ENCODE measurements at places on chromosomes 13 and 19. TPM values are rescaled to one million over a fixed set of nuclear protein-coding genes. Genes with fewer than 3 reads are reported as not detected.

GRCh38 chr19:2841855-2842574, 740 bp downstream of the ZNF555 start:
- peaks cover 4% of the 10 kb centered on the region for H3K36me3 ChIP-seq
- peak overlapping the region; percentile 88 for H3K4me3 ChIP-seq
- no peak for DNase-seq
- no peaks in the 10 kb centered on the region for H3K27me3 ChIP-seq
- peaks cover 21% of the 10 kb centered on the region for H3K4me1 ChIP-seq

GRCh38 chr13:39655041-39655568, 357 bp upstream of the COG6 start:
- peak overlapping the region; percentile 64 for H3K27ac ChIP-seq
- no peaks in the 10 kb centered on the region for H3K27me3 ChIP-seq
- H3K4me1 ChIP-seq: peaks cover 12% of the 10 kb centered on the region
- peak overlapping the region; percentile 96 for H3K4me3 ChIP-seq

GRCh38 chr13:80477661-80478443, 136.9 kb upstream of the SPRY2 start:
- peaks cover 5% of the 10 kb centered on the region for H3K4me1 ChIP-seq
- H3K36me3 ChIP-seq: no peaks in the 10 kb centered on the region
- no peaks in the 10 kb centered on the region for H3K27me3 ChIP-seq
- no peak for DNase-seq

GRCh38 chr19:32936065-32936464, 35.7 kb downstream of the CEP89 start:
- no peak for DNase-seq
- peaks cover 4% of the 10 kb centered on the region for H3K36me3 ChIP-seq
- H3K4me3 ChIP-seq: no peak overlapping the region
- no peaks in the 10 kb centered on the region for H3K4me1 ChIP-seq

DNA sequence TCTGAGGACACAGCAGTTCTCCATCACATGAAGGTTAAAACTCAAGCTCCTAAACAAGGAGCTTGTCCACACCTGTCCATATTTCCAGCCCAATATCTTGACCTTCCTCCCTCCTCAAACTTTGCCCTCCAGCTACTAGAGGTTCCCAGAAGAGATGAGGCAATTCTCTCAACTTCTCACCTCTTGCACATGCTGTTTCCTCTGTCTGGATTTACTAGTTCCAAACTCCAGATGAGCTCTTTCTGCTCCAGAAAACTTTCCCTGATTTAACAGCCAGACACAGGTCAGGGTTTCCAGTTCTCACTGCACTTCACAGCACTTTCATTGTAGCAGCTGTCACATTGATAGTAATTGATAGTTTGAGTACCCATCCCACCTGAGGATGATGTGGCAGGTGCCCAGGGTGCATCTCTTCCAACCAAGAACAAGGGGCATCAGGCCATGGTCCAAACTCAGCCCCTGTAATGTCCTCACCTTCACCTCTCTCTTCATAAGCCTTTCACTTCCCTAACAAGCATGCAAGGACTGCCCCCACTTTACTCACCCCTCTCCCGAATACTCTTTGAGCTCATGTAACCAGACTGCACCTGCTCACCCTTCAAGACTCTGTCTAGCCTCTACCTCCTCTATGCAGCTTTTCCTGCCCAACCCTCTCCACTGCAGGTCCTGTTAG, 3.0 kb upstream of the WDFY2 start:
- no peak overlapping the region for H3K27ac ChIP-seq
- no peaks in the 10 kb centered on the region for H3K27me3 ChIP-seq
- H3K4me1 ChIP-seq: peaks cover 12% of the 10 kb centered on the region

- peaks cover 19% of the 10 kb centered on the region for H3K27me3 ChIP-seq
- no peak overlapping the region for H3K27ac ChIP-seq
- H3K4me1 ChIP-seq: peaks cover 47% of the 10 kb centered on the region
- H3K4me3 ChIP-seq: peak overlapping the region; percentile 82
Measured at GRCh38 chr13:21673789-21674489, 3.1 kb downstream of the FGF9 start.

DNA sequence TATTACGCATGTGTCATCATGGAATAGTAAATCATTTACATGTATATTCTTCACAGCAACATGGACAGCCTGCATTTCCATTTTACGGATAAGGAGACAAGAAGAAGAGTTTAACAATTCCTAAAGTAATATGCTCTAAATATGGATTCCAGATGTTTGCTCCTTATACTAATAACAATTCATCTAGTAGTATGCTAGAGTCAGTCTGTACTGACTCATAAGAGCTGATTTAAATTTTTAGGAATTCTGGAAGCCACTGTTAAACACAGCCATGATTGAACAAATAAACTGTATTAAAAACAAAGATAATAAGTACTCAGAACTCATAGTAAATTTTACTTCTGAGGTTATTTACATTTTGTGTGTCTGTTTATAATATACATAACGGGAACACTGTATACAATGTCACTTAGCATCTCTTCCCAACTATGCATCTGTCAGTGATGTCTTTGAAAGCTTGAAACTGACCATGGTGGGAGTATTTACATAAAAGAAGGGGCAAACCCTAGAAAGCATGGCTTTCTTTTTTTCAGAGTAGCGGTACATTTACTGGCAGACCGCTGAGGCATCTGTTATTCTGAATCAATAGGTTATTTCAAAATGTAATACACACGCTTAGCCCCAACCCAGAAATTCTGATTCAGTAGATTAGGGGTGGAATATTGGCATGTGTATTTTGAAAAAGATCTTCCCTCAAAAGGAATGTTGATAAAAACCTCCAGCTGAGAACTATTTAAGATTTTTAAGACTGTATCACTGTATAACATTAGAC, 12.9 kb downstream of the ZC3H13 start:
- no peaks in the 10 kb centered on the region for H3K4me1 ChIP-seq
- DNase-seq: no peak
- H3K4me3 ChIP-seq: no peak overlapping the region
- no peaks in the 10 kb centered on the region for H3K27me3 ChIP-seq

DNA sequence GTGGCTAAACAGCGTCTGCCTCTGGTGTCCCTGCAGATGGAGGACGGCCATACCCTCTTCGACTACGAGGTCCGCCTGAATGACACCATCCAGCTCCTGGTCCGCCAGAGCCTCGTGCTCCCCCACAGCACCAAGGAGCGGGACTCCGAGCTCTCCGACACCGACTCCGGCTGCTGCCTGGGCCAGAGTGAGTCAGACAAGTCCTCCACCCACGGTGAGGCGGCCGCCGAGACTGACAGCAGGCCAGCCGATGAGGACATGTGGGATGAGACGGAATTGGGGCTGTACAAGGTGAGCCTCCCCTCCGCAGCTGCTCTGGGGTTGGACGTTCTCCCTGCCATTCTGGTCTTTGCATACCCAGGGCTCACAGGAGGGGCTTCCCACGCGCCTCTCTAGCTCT, 19.9 kb downstream of the UHRF1 start:
- H3K27me3 ChIP-seq: no peaks in the 10 kb centered on the region
- no peaks in the 10 kb centered on the region for H3K4me1 ChIP-seq
- no peak for DNase-seq
- H3K4me3 ChIP-seq: no peak overlapping the region
- H3K27ac ChIP-seq: no peak overlapping the region

DNA sequence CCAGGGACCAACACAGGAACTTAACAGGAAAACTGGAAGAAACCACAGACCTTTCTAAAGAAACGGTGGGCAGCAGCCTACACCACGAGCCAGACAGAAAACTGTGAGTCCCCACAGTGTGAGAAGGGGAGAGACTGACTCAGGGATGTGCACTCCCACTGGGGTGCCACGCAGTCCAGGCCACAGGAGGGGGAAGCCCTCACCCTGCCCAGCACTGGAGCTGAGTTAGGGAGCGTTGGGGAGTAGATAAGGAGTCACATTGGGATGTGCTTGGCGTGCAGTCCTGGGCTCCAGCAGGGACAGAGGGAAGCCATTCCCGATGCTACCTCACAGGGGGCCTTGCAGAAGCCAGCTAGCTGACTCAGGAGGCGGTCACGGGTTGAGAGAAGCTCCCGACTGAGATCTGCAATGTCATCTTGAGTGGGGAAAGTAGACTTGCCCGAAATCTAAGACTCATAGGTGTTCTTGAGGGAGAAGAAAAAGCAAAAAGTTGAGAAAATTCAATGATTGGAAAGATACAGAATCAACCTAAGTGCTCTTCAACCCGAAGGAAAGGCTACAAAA, 17.3 kb downstream of the SIGLEC8 start:
- DNase-seq: no peak
- peak overlapping the region; percentile 54 for H3K4me3 ChIP-seq
- H3K27me3 ChIP-seq: peaks cover 7% of the 10 kb centered on the region
- H3K27ac ChIP-seq: peak overlapping the region; percentile 86
- H3K36me3 ChIP-seq: no peaks in the 10 kb centered on the region
- peaks cover 12% of the 10 kb centered on the region for H3K4me1 ChIP-seq

- no peaks in the 10 kb centered on the region for H3K4me1 ChIP-seq
- peaks cover 29% of the 10 kb centered on the region for H3K27me3 ChIP-seq
- H3K27ac ChIP-seq: no peak overlapping the region
Measured at GRCh38 chr19:5246554-5247155, 94.0 kb downstream of the PTPRS start.

- no peak overlapping the region for H3K27ac ChIP-seq
- no peak overlapping the region for H3K4me3 ChIP-seq
- H3K36me3 ChIP-seq: no peaks in the 10 kb centered on the region
- no peak for DNase-seq
- H3K27me3 ChIP-seq: no peaks in the 10 kb centered on the region
Measured at GRCh38 chr19:44553478-44554171, 24.1 kb upstream of the CEACAM20 start.

- H3K36me3 ChIP-seq: no peaks in the 10 kb centered on the region
- no peaks in the 10 kb centered on the region for H3K4me1 ChIP-seq
- no peak for DNase-seq
- no peak overlapping the region for H3K4me3 ChIP-seq
- H3K27ac ChIP-seq: no peak overlapping the region
- H3K27me3 ChIP-seq: no peaks in the 10 kb centered on the region
Measured at GRCh38 chr13:37526710-37527473, 71.7 kb downstream of the POSTN start.

- no peak for DNase-seq
- H3K27me3 ChIP-seq: no peaks in the 10 kb centered on the region
- no peak overlapping the region for H3K27ac ChIP-seq
- no peaks in the 10 kb centered on the region for H3K4me1 ChIP-seq
Measured at GRCh38 chr19:522726-523125, 8.8 kb upstream of the CDC34 start.

DNA sequence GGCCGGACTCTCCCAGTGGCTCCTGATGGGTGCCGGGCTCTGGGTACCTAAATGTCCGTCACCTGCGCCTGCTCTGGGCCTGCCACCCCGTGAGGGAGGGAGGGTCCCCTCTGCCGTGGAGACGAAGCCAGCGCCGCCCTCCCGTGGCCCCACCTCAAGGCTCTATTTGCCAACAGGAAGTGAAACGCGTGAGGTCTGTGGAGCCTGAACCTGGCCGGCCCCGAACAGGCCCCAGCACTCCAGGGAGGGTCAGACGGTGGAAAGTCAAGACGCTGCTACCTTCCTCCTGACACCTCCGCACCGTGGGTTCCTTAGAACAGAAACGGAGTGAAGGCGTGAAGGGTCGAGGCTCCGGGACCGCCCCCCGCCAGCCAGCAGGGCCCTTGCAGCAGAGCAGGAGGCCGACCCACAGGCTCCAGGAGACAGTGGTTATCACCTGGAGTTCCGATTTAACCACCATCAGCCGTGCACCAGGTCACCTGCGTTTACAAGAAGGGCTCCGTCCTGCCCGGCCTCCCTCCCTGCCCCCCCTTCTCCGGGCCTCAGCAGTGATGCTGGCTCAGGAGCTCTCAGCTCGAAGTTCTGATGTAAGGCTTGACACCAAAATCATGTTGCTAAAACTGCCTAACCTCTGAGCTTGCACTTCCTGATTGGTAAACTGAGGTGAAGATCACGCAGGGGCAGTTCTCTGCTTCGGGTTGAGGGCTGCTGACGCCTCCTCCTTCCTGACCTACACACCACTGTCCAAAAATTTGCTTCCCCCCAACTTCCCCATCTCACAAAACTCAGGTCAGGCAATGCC, 50.9 kb upstream of the C13orf46 start:
- peaks cover 17% of the 10 kb centered on the region for H3K4me1 ChIP-seq
- DNase-seq: no peak
- peaks cover 93% of the 10 kb centered on the region for H3K36me3 ChIP-seq
- no peaks in the 10 kb centered on the region for H3K27me3 ChIP-seq

DNA sequence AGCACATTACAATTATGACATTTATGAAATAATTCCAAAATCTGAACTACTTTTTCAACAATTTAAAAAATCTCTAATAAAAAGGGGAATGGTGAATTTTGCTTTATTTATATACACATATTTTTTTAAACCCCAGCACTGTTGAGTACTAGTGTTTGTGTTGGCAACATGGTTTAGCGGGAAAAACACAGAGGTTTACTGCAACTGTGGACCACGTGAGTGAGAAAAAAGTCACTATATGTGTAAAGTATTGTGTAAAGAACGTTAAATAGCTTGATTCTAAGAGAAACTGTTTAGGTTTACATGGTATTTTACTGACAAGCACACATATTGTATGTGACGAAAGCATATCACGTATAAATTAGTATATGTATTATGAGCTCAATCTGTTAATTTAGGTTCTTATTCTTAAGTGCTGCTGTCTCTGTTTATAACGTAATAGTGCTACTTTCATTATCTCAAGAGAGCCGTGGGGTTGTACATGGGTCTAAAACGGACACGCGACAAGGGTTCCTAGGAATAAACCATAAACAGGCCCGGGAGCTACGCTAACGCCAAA, 617 bp downstream of the SKA3 start:
- H3K4me1 ChIP-seq: peaks cover 18% of the 10 kb centered on the region
- no peaks in the 10 kb centered on the region for H3K27me3 ChIP-seq
- peak overlapping the region; percentile 94 for H3K4me3 ChIP-seq
- H3K36me3 ChIP-seq: no peaks in the 10 kb centered on the region

GRCh38 chr13:73465617-73465971, 406.8 kb downstream of the KLF5 start:
- H3K27me3 ChIP-seq: no peaks in the 10 kb centered on the region
- no peaks in the 10 kb centered on the region for H3K4me1 ChIP-seq
- DNase-seq: no peak
- no peaks in the 10 kb centered on the region for H3K36me3 ChIP-seq
- H3K4me3 ChIP-seq: no peak overlapping the region
- H3K27ac ChIP-seq: no peak overlapping the region

DNA sequence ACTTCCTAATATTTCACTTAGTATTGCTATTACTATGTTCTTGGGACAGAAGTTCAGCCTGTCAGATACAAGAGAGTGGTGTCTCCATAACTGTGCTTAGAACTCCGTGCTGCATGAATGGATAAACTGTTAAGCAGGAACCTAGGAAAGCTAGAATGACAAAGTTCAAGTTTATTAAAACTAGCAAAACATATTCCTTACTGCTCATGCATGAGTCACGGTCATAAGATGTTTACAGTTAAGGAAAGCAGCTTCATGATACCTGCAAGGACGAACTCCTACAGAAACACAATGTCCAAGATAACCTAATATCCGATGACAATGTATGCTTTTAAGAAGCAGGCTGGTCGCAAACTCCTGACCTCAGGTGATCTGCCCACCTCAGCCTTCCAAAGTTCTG, 6.0 kb upstream of the ZNF765 start:
- H3K27me3 ChIP-seq: no peaks in the 10 kb centered on the region
- no peaks in the 10 kb centered on the region for H3K4me1 ChIP-seq
- H3K27ac ChIP-seq: no peak overlapping the region
- no peaks in the 10 kb centered on the region for H3K36me3 ChIP-seq
- H3K4me3 ChIP-seq: no peak overlapping the region
- DNase-seq: no peak

GRCh38 chr13:28494778-28495537, at the start of gene FLT1:
TSS of gene FLT1 (minus strand) at chr13:28495128. CDS start at chr13:28494843, 285 bp downstream.
- H3K27ac ChIP-seq: no peak within 1 kb of the TSS
- H3K4me3 ChIP-seq: peak within 1 kb of the TSS; percentile 15
- peaks cover 32% of the 10 kb centered on the region for H3K27me3 ChIP-seq

WDR18 gene
- 30.6 TPM for total RNA-seq

FUT1 gene
- total RNA-seq: 0.10 TPM

NCCRP1 gene
- not detected for total RNA-seq

HIPK4 gene
- total RNA-seq: 0.16 TPM

COL4A1 gene
- 0.85 TPM for total RNA-seq
